Activated CD4-positive, alpha-beta memory T cell treated with anti-CD3 and anti-CD28 coated beads, Interleukin-2, amount 10 ng/mL, durations not matched to agents 7 days and 5 days (primary cell): ENCODE measurements at places on chromosomes 4 and X.

GRCh38 chrX:114976292-114976691, 41.1 kb downstream of the IL13RA2 start:
- no peak for DNase-seq

- DNase-seq: no peak
Measured at GRCh38 chr4:112053825-112054350, 91.4 kb upstream of the FAM241A start.

DNA sequence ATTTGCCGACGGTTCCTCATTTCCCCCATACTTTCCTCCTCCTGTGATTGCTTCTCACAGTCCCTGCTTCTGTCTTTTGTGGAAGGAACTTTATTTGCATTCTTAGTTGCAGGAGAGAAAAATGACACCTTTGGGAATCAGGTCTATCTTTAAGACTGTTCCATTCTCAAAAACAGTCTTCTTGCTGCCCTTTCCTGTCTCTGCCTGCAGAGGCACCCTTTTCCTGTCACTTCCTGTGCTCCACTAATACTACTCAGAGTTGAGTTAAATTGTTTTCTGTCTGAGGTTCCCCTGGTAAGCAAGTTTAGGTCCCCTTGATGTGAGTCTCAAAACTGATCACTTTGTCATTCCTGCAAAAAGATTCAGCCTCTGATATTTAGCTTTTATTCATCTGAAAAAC, 208.8 kb upstream of the CLNK start:
- DNase-seq: no peak

DNA sequence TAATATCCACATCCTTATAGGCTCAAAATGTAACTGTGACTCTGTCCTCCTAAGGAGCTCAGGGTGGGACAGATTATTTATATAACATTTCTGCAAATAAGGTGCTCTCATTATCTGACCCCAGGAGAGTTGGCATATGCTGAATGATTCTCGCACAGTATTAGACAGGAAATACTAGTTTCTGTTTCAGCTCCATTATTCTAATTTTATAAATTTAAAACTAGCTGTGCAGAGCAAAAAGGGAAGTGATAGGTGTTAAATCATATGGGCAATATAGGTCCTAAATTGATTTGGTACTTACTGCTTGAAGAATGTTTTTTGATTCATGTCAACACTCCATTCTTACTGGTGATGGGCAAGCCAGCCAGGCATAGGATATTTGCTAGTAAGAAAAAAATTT, 141.5 kb downstream of the GLRA2 start:
- DNase-seq: no peak

GRCh38 chr4:23213198-23213597, 520.5 kb downstream of the GBA3 start:
- DNase-seq: no peak

GRCh38 chrX:19545651-19546050, 30.3 kb upstream of the MAP3K15 start:
- DNase-seq: no peak

GRCh38 chr4:107615809-107616208, 104.2 kb downstream of the PAPSS1 start:
- DNase-seq: no peak

DNA sequence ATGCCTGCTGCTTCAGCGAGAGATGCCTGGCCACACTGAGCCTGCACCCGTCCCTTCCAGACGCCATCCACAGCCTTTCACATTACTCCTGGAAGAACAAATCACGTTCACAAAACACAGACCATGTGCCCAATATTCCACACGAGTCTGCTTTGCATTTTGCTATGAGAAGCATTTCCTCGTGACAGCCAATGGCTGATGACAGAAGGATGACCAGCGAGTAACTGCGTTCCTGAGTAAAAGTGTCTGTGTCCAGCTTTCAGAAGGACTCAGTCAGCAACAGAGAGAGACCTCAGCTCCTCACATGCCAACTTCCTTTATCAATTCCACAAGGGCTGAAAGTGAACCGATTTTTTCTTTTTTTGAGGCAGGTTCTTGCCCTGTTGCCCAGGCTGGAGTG, 19.5 kb downstream of the NAT8L start:
- no peak for DNase-seq

DNA sequence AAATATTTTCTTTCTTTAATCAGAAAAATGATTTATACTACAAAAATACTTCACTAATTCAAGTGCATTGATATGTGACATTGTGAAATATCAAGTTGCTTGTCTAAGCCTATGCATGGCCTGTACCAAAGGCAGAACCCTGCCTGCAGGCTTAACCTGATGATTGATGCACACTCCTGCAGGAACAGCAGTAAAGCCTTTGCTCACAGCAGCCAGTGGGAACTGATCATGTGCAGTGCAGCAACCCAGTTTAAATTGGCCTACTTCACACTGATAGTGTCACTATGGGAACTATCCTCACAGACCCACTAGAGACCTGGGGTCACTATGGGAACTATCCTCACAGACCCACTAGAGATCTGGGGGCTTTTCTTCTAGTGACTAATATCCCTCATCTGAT, 603.8 kb downstream of the RAPGEF2 start:
- no peak for DNase-seq
